KBM-7 (cell line): ENCODE measurements at places on chromosomes 7 and 10.
A peak's percentile ranks its signal among the peaks of the same experiment; 100 is the strongest.

DNA sequence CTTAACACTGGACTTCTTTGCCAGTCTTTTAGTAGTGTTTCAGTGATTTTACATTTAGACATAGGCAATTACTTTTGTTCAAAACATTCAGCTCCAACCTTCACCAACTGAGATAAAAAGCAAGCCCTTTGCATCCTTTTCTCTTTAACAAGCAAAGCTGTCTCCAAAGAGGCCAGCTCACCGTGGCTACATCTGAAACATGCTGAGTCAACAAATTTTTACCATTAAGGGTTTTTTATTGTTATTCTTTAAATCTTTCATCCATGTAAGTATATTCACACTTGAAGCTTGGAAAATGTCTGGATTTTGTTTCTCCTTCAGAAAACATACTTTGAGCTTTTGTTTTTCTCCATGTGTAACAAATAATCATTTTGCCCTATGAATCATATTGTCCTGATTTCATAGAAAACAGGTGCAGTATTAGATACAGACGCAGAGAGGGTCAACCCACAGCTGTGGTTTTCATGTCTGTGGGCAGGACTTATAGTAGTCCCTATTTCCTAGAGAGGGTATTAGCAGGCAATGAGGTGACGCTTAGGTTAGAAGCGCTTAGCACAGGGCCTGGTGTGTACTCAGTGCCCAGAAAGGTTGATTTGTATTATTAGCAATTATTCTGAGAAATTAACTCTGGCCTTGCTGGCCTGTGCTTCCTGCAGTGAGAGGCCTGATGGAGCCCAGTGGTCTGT is 99.5 kb downstream of the MKI67 start:
- no peak for DNase-seq

DNA sequence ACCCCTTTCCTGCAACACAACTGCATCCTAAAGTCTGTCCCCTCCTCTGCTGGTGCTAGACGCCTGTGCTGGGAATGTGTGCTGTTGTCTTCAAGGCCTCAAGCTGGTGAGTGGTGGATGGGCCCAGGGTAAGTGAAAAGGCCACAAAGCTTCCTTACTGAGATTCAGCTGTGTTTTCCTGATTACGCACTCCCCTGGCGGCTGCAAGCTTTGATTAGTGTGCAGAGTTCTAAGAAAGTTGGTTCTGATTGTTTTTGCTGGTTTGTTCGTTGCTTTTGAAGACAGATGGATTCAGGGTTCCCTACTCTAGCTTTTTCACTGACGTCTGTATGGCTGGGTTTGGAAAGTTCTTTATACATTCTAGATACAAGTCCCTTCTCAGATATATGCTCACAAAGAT is 11.9 kb upstream of the FOXL3 start:
- no peak for DNase-seq

DNA sequence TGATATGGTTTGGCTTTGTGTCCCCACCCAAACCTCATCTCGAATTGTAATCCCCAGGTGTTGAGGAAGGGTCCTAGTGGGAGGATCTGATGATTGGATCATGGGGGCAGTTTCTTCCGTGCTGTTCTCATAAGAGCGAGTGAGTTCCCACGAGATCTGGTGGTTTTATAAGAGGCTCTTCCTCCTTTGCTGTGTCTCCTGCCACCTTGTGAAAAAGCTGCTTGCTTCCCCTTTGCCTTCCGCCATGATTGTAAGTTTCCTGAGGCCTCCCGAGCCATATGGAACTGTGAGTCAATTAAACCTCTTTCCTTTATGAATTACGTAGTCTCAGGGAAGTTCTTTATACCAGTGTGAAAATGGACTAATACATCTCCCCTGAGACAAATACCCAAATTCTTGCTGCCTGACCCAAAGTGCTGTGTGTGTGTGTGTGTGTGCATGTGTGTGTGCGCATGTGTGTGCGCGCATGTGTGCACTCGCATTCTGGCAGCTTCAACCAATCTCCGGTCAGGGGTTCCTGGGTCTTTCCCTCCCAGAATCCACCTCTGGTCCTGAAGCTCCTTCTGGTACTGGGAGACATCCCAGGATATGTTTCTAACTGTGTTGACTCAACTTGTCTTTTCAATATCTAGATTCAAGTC is 98.1 kb upstream of the LRRC4 start:
- peak; percentile 32 for DNase-seq

DNA sequence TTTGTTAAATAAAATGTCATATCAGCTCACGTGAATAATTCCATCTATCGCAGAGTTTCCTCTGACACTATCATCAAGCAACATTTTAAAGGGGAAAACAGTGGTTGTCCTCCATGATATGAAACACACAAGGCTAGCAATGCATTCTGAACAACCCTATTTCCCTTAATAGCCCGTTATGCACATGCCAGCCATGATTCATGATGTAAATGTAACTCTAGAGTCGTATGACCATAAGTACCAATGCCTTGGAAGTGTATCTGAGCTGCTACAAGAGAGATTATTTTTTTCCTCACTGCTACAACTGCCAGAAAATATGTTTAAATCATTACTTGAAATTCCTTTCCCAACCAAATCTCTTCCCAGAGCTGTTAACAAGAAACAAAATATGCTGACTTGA is 159.4 kb downstream of the GRM8 start:
- DNase-seq = no peak

GRCh38 chr10:93820434-93820833 is 62.7 kb downstream of the LGI1 start:
- DNase-seq = no peak

DNA sequence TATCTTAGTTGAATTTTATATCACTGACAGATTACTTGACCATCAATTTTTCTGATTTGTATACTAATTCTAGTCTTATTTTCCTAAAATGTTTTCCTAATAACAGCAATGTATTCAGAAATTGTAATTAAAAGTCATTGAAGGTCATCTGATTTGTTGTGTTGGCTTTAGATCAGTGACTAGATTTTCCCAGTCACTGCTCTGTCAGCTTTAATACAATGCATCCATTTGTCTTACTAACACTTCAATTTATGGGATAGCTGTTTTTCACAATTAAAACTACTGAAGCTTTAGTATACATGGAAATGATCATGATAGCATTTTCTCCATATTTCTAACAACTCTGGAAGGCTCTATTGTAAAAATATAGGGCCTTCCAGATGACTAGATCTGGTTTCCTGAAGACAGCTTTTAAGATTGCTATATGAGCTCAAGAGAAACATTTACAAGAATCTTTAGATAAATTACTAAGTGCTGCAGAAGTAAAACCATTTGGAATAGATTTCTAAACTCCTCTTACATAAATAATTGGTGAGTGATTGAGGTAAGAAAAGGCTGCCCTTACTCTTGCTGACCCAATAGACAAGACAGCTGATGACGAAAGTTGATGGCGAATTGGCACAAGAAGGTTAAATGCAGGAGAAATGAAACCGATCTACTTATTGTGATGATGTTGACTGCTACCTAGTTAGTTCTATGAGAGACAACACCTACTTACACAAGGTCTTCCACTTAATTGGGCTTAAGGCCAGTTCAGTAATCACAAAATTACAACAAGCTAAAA is 74.1 kb downstream of the LRRTM3 start:
- DNase-seq = no peak

- no peak for DNase-seq
Measured at GRCh38 chr7:56097700-56098099, 4.9 kb upstream of the PHKG1 start.

DNA sequence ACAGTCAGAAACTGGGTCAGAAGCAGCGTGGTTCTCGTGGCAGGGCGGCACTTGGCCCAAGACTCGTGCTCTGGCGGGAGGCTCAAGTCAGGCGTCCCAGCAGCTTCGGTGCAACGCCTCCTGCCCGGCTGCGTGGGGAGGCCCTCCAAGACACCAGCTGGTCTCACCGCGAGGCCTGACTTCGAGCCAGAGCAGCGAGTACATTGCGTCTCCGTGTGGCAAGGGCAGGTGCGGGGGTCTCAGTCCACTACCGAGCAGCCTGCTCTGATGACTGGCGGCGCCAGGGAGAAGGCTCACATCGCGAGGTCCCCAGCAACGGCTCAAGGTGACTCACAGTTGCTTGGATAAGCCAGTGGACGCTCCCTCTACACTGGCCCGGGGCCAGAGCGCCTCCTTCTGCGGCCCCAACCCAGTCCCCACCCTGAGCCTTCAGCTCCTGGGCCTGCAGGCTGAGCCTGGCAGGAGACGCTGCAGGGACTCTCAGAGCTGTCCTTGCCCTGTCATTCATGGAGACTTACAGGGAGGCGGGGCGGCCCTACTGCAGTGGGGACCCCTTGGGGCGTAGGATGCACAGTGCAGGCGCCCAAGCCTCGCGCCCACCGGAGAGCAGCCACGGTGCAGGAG is 41.9 kb upstream of the PRKAR1B start:
- DNase-seq = no peak
